ENCODE measurements at places on chromosomes 6 and 20.

- DNase-seq = no peak
These were observed 3.1 kb downstream of the DSP start for GRCh38 chr6:7544597-7544996.

GRCh38 chr20:33125983-33126382 lies 42.0 kb upstream of the BPIFA2 start:
- no peak for DNase-seq

DNA sequence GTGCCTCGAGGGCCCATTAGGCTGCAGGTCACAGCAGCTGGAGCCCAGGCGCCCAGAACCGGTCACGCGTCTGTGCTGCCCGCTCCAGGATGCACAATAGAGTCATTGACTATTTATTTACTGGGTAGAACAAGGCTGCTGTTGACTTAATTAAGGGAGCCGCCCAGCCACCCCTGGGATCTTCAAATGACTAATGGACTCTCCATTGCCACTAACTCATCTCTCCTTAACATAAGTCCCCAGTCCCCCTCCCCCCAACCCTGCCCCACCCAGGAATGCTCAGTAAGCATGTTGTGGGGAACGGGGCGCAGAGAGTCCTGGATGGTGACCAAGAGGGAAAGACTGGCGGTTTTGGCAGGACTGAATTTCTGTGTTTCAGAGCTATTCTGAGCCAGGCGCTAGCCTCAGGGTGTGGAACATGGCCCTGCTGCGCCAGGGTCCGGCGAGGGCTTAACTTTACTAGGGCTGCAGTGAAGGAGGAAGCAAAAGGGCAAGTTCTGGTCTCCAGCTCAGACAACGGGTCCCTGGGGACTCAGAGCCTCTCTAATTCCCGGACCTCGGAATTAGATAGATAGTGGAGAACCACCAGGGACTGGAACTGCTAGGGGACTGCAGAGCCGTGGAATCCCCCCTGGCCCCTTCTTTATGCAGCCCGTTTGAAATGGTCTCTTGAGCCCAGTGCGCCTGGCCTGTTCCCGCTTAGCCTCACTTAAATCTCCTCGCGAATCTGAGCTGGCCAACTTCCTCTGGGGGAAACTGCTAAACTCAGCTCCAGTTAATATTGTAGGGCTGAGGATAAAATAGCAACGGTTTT lies 1.5 kb upstream of the GRIK2 start:
- no peak for DNase-seq

DNA sequence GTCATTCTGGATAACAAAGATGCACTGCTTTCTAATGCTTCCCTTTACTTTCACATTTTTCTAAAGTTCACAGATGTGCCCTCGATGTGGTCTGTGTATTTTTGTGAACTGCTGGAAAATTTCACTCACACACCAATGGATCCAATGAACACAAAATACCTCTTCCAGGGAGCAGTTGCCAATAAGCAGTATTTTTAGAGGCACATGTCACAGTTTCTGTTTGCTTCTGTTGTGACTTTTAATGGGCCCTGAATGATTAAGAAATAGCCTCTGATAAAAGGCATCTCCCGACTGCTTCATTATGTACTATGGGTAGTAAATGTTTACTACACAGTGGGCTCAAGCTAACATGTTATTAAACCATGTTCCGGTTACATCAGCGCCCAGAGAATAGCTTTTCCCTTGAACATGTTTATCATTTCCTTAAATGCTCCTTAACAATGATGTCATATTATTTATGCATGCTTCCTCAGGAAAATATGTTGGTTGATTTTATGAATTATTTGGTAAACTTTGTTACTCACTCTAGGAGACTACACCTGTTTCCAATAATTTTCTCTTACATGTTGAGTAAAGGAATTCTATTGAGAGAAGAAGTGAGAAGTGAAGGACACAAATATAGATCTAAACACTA lies 188.0 kb downstream of the KCNQ5 start:
- DNase-seq = no peak

DNA sequence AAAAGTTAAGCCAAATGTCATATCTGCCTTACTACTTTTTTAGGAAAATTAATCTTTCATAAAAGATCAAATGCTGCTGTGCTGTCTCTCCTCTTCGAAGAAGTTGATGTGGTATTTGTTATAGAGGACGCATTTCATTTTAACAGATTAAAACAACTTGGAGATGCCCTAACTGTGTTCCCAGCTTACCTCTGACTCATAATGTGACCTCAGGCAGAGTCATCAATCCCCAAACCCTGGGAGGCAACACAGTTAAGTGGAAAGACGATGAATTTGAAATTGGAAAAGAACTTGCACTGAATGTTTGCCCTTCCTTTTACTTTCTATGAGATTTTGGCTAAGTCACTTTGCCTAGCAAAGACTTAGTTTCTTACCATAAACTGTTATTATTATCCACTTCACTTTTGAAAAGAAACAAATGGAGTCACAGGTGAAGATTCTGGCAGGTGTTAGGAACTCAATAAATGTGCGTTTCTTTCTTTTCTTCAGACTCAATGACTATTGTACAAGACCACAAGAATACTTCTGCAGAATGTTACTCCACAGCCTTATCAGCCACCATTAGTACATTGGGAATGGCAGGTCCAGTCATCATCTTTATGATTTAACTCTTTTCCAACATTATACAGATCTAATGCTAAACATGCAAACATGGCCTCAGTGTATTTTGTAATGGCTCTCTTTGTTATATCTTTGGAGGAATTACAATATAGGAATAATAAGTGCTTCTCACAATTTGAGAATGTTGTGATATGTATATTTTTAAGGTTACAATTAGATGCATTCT lies 102.6 kb downstream of the COL21A1 start:
- DNase-seq = no peak

DNA sequence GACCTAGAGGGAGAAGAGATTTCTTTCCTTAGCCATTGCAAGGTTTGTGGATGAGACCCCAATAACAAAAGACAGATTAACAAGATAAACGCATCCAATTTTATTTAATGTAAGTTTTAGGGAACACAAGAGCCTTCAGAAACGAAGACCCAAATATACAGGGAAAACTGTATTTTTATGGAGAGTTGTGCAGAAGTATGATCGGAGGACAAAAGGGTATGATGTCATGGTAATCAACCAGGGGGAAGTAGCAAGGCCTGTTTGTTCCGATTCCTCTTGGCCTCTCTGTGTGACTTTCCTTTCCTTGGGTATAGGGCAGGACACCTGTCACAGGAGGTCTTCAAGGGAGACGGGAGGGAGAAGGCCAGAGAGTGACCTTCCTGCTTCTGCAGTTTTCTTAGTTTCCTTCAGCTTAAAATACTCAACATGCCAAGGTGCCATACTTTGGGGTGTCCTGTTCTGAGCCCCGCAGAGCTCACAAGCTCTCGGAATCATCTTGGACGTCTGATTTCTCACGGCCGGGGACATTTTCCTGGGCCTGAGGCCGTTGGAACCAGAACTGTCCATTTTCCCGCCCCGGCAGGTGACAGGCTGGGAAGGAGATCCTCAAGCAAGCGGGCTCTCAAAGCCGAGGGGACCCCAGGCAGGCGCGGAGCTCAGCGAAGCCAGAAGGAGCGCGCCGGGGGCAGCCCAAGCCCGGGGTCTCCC lies 21.7 kb downstream of the TMC2 start:
- DNase-seq = no peak

GRCh38 chr20:11136691-11137090 lies 462.9 kb upstream of the JAG1 start:
- DNase-seq = no peak

GRCh38 chr6:128438393-128438792 lies 82.0 kb downstream of the PTPRK start:
- DNase-seq = no peak

GRCh38 chr20:62816031-62816883 lies 593 bp upstream of the COL9A3 start:
- no peak for DNase-seq
